Stromal cell of bone marrow (primary cell): ENCODE measurements at places on chromosomes 12 and 14.

DNA sequence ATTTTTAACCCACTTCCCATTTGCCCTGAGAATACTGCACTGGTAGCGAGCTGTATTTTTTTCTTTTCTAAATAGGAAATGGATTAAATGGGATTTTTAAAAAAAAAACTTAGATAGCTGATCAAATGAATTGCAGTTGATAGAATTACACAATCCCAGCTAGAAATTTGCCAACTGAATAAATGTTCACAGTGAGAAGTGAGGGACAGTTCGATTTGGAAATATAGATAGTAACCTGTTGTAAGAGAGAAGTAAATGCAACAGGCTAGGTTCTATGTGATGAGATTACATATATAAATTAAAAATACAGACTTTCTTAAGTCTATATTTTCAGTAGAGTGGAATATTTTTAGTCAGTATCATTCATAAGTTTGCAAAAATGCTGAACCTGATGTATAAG is 48.1 kb upstream of the SMCO2 start:
- no peak for DNase-seq

GRCh38 chr14:58690801-58691516 is 53.2 kb downstream of the DACT1 start:
- no peak for DNase-seq

DNA sequence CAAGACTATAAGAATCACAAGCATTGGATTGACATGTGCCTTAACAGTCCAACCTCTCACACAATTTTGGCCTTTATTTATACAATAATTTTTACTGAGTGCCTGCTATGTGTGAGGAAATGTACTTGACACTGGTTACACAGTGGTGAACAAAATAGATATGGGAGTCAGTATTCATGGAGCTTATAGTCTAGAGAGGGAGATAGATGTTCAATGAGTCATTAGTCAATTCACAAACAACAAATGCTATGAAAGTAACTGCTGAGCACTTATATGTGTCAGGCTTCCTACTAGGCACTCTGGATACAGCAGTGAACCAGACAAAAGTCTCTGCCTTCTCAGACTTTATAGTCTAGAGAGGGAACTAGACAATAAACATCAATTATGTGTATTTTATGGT is 3.7 kb downstream of the CFAP54 start:
- no peak for DNase-seq

GRCh38 chr14:103318750-103319419 is 15.2 kb upstream of the EIF5 start:
- DNase-seq, result no peak

DNA sequence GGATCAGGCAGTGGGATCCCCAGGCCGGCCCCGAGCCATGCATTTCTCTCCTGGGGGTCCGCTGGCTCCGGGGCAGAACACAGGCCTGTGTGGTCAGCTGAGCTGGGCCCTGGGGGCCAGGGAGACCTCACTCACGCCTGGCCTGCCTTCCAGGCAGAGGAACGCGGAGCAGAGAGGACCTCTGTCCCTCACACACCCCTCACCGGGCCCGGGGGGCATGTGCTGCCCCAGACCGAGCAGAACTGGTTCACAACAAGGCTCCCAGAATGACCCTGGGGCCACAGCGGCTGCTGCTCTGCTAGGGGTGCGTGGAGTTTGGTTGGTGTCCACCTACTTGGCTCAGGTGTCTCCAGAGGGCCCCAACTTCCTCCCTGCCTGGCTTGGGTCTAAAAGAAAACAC is 33.0 kb upstream of the RFLNA start:
- DNase-seq, result no peak

DNA sequence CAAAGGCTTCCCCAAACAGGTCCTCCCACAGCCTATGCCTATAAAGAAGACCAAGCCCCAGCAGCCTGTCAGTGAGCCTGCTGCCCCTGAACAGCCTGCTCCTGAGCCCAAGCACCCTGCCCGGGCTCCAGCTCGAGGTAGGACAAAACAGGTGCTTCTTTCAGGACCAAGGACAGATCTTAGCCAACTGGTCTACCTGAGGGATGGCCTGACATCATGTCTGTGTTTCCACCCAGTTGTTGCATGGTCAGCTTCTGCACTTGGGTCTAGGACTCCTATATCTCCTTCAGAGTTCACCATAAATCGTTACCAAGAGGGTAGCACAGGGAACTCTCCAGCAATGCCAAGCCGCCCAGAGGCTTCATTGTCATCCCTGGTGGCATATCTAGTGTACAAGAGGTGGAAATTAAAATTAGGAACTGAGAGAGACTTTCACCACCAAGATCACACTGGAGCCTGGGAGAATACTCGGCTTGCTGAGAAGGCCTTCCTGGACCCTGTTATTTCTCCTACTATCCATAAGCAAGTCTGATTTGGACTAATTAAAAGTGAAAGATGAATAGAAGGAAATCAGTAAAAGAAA is 38.2 kb upstream of the OAS1 start:
- no peak for DNase-seq

GRCh38 chr12:126974779-126975178 is 1292.2 kb upstream of the TMEM132C start:
- no peak for DNase-seq

DNA sequence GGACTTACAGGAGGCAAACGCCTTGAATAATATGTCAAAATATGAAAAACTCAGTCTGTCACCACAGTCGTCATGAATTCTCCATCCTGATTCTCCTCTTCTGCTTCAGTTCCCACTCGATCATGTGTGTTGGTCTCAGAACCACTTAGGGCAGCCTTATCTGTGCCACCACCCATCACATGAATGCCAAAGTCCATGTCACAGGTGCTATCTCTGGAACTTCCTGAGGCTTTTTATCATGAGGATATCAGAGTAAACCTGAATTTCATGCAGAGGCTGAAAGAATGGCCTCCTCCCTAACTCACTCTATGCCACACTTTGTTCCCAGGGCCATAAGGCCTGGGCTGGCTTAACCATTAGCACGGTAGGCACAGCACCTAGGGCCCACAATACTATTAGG is 28.8 kb upstream of the MAP3K9 start:
- no peak for DNase-seq

- no peak for DNase-seq
These were observed 381.7 kb upstream of the DDHD1 start for GRCh38 chr14:53534841-53535240.

DNA sequence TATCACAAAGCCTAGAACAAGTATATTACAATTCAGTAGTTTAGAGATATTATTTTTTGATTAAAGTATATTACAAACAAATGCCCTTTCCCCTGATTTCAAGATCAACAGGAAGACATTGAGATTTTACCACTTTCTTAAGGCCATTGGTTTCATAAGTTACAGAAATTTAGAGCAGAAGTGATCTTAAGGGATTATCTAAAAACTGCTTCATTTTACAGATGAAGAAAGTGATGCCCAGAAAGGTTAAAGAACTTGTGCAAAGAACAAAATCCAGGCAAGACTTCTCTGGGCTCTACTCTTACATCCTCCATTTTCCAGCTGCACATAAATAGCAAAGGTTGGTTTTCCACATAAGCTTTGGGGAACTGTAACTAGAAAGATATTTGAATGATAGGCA is 87.5 kb downstream of the DUSP6 start:
- no peak for DNase-seq

GRCh38 chr12:44431647-44432343 is 444.3 kb downstream of the NELL2 start:
- no peak for DNase-seq

- DNase-seq, result no peak
These were observed 141.0 kb downstream of the ZFP36L1 start for GRCh38 chr14:68651652-68652432.

DNA sequence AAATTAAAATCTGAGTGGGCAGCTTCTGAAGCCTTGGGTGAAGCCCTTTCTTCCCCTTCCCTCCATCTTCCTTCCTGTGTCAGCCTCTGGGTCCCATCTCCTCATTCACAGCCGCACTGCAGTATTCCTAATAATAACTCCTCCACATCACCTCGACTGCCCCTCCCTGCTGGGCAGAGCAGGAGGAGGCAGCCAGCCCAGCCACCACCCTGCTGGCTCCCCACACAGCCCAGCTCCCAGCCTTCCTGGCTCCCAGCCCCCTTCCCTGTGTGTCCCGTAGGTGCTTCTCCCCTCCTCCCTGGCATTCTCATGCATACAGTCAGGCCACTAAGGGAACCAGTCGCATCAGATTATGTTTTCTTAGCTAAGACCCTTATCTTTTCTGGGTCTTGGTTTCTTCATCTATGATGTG is 3.7 kb downstream of the IFFO1 start:
- DNase-seq, result no peak

- no peak for DNase-seq
These were observed 18.5 kb upstream of the GRIP1 start for GRCh38 chr12:66697404-66697803.

DNA sequence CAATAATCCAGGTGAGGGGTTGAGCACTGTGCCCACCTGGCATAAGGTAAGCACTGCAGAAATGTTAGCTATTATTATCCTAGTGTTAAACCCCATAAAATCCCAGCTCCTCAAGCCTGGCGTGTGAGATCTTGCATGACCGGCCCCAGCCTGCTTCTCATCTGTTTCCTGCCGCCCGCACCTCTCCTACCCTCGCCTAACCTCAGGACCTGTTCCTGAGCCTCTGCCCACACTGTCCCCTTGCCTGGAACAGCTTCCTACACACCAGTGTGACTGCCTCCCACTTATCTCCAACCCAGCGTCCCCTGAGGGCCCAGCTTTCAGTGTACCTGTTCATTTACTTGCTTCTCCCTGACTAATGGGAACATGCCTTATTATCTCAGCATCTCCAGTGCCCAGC is 24.7 kb downstream of the ISCA2 start:
- DNase-seq, result no peak

DNA sequence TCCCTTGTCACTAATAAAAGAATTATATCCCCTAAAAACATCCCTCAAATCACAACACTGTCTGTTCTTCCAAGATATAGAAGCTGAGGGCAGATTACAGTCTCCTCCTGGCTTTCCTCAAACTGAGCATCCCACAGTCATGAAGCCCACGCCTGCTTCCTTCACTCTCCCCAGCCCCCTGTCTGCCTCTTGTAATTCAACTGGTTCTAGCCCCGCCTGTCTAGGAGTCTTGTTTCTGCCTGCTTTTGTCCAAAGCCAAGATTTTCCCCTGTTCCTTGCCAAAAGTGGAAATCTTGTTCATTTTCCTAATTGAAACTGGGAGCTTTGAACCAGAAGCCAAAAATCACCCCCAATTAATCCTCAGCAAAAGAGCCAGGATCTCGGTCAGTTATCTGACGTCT is 35.9 kb upstream of the PWP1 start:
- no peak for DNase-seq

GRCh38 chr12:109775172-109775881 is 57.9 kb downstream of the TRPV4 start:
- DNase-seq, result peak; percentile 47

- DNase-seq, result no peak
These were observed 710.7 kb upstream of the TBX3 start for GRCh38 chr12:115394496-115395220.

DNA sequence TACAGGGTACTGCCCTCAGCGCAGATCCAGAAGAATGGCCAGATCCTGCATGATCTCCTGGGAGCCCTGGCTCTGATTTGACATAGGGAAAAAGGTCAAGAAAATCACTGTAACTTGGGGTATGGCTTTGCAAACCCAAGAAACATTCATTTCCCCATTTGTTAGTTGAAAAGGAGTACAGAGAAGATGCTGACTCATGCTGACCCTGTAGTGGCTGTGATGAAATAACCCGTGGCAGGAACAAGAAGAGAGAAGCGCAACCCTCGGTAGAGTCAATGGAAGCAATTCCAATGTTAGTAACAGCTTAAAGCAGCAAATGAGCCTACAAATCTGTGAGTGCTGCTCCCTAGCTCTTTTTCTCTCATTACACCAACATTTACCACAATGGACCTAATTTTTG is 281.6 kb upstream of the NPAS3 start:
- DNase-seq, result peak; percentile 77

DNA sequence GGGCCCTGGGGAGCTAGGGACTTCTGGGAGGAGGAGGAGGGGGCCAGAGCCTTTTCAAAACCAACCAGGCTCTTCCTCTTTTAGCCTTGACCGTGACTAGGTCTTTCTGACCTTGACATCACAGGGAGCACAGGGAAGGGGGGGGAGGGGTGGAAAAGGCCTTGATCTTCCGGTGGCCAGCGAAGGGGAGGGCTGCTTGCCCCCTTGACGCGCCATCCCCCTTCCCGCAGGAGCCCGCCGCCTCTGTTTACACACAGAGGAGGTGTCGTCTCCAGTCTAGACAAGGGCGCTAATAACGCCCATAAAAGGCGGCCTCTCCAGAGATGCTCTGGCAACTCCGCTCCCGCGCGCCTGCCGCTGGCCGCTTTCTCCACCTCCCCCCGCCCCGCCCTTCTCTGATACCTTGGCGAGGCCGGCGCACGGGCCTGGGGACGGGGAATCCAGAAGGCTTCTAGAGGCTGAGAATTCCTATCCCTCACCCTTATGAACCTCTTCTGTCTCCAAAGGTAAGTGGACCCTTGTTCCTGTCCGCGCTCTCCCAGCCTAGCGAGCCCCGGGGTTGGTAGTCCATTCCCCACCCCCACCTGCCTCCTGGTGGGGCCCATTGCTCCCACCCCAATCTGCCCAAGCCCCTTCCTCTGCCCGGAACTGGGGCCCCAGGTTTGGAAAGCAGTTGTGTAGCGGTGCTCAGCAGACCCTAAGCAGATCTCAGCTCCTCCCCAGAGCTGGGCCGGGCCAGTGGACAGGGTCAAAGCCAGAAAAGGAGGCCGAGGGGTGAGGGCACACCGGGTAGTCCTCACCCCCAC is 4.9 kb upstream of the HOXC12 start:
- DNase-seq, result no peak

DNA sequence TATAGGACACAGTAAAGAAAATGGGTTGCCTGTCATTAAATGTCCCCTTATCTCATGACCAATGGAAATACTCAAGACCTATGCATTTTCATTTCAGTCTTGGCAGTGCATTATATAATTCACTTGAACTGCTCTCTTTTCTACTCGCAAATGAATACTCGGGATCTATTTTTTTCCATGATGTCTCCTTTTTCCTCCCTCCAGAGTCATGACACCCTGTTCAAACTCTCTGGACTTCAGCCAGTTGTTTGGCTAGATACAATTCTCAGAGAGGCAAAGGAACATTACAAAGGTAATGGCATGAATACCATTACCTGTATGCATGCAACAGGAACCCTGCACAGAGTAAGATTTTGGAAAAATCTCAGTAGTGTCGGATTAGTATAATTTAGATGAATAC is 130.9 kb downstream of the GPR135 start:
- no peak for DNase-seq

DNA sequence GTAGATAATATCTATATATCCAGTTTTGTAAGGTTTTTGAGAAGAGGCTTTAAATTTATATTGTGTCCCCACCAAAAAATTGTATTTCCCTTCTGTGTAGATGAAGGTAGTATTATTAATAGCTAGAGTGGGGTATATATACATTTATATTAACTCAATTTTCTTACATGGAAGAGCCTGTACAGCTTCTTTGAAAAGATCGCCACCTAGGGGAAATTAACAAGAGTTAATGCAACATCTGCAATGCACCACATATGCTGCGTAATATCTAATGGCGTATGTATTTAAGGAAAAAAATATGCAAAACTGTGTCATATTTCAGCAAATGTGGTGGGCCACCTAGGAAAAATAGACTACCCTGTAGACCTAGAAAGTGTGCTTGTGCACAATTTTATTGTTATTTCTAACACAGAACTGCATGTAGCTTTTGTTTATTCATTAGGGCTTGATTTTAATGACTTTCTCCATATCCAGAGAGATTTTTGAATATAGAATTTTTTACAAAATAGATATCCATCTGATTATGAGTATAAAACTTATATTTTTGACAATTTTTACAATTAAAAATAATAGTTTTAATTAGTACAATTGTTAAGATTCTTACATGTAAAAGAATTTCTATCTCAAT is 14.0 kb downstream of the CCER1 start:
- DNase-seq, result peak; percentile 41
